ENCODE measurements at places on chromosomes 1 and 21.

DNA sequence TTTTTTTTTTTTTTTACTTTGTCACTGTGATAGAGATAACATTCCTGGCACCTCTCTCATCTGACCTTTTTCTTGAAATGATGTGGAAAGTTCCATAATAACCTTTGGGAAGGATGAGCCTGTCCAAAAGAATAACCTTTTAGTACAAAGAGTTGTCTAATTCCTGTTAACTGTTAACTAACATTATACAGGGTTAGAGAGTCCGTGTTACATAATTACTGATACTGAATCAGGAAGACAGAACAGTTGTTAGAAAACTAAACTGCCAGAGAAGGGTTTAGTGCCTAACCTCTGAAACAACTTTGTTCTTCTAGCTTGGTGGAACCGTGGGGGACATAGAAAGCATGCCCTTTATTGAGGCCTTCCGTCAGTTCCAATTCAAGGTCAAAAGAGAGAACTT lies 8.8 kb downstream of the CTPS1 start:
- no peak for DNase-seq

DNA sequence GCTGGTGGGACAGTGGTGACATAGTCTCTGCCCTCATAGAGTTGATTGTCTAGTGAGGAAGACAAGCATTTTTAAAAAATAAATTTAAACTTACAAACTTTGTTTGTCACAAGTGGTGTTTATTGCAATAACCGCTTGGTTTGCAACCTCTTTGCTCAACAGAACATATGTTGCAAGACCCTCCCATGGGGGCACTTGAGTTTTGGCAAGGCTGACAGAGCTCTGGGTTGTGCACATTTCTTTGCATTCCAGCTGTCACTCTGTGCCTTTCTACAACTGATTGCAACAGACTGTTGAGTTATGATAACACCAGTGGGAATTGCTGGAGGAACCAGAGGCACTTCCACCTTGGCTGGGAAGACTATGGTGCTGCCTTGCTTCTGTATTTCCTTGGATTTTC lies 58.4 kb downstream of the LAMC2 start:
- no peak for DNase-seq

GRCh38 chr1:78369546-78369945 lies 121.2 kb upstream of the PTGFR start:
- DNase-seq = no peak

DNA sequence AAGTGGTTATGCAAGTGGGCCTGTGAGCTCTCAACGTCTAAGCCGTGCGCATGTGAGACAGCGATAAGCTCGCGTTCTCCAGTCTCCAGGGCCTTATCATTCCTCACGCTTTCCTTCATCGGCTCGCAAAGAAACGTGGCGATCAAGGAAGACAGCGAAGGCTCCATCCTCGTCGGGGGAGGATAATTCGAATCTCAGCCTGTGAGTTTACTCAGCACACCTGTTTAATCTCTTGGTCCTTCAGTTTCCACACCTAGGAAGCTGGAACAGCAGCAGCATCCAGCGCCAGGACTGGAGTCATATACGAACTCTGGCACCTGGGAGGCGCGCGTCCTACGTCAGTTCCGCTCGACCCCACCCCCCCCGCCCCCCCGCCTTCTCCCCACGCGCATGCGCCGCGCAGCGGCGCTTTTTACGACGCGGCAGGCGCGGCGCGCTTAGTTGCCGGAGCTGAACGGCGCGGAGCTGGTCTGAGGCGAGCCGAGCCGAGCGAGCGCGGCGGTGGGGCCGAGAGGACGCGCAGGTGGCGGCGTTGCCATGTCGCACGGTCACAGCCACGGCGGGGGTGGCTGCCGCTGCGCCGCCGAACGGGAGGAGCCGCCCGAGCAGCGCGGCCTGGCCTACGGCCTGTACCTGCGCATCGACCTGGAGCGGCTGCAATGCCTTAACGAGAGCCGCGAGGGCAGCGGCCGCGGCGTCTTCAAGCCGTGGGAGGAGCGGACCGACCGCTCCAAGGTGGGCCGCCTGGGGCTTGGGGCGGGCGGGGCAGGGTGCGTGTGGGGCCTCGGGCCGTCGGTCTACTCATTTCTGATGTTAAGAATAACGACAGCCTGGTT lies at the start of gene PITHD1:
TSS of gene PITHD1 (plus strand) at position 440 of the 836 bp plus-strand sequence. CDS start at position 538, 98 bp downstream.
- peak; percentile 68 for DNase-seq

DNA sequence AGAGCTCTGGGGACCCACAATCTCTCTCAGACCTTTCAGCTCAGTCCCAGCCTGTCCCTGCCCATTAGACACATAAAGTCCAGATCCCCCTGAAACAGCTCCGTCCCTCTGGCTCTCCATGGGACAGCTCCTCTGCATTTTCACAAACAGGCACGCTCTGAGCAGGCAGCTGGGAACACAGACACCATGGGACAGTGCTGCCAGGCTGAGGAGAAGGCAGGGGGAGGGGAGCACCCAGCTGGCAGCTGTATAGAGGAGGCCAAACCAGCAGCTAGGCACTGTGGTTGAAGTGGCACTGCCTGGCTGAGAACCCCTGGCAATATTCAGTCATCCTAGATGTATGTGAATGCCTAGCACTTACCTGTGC lies 2.0 kb downstream of the TMEM63A start:
- DNase-seq = no peak

GRCh38 chr1:226675715-226676357 lies 63.2 kb downstream of the ITPKB start:
- DNase-seq = no peak

GRCh38 chr1:206551296-206551985 lies 44.1 kb downstream of the RASSF5 start:
- no peak for DNase-seq

DNA sequence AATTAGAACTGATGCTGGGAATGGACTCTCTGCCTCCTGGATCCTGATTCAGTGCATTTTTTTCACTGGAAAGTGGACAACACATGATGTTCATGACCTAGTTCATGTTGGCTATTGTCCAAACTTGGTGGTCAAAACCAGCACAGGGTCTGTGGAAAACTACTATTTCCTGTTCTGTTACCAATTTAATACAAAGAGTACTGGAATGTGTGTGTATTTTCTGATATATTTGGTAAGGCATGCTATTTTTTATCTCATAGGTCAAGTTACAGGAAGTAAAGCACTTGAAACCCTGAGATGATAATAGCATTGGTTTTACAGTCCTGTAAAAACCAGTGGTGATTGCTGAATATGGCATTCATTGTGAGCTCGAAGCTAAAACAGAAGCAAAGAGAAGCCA lies 89.9 kb downstream of the SGIP1 start:
- no peak for DNase-seq

- DNase-seq = no peak
Measured at GRCh38 chr1:171405391-171405714, 80.0 kb upstream of the PRRC2C start.

- no peak for DNase-seq
Measured at GRCh38 chr1:86434059-86434458, 10.1 kb downstream of the CLCA2 start.

DNA sequence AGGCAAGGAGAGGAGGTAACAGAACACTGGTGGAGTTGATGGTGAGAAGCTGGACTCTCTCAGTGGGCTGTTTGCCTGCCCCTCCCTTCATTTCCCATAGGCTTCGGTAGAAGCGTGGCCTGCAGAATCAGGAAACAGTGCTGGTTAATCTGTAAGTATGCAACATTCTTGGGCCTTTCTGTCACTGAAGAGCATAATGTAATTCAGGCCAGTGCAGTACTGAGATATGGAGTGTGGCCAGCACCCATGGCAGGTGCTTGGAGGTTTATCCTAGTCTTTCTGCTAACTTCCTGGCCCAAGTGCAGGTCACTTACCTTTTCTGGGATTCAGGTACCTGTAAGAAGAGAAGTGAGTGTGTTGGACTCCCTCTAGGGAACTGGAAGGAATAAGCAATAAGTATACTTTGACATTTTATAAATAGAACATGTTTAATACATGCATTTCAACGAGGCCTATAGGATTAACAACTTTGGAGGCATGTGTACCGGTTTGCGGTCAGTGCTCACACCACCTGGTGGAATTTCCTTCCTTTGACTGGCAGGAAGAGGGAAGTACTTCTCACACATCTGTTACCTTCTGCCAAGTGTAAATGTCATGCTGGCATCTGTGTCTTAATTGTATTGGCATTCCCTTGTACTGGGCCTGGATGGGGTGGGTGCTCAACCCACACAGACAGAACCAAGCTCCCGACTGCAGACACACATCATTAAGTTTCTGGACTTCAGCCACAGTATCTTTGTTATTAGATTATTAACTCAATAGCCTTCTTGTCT lies 105.5 kb downstream of the KIF26B start:
- DNase-seq = no peak

DNA sequence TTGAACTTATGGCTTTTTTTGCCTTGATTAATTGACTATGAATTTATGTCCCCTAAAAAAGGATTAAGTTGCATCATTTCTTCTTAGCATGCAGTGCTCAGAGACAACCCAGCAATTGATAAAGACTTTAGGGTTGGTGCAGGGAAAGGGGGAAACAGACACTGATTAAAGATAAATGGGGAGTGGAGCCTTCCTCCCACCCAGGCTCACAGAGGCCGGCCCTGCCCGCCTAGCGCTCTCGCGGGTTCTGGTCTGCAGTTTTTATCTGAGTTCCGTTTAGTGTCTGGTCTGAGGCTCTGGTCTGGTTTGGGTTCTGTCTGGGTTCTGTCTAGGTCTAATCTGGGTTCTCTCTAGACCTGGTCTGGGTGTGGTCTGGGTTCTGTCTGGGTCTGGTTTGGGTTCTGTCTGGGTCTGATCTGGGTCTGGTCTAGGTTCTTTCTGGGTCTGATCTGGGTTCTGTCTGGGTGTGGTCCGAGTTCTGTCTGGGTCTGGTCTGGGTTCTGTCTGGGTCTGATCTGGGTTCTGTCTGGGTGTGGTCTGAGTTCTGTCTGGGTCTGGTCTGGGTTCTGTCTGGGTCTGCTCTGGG lies 48.1 kb downstream of the ABCG1 start:
- DNase-seq = no peak

DNA sequence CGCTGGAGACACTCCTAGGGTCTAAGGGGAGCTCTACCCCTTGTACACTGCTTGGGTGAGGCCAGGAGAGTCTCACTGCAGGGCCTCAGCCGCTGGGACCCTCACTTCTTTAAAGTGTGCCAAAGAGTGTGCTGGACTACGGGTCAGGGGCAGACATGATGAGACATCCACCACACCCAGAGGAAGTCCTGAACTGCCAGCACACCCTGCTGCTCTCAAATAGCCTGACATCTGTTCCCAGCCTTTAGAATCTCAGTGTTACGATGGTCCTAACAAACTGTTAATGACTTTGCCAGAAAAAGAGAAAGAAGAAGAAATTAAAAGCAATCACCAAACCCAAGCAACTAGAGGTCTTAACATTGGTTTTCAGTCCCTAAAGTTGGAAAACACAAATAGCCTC lies 49.0 kb downstream of the MRPL37 start:
- no peak for DNase-seq

GRCh38 chr21:45468971-45469272 lies 64.0 kb downstream of the COL18A1 start:
- DNase-seq = no peak

DNA sequence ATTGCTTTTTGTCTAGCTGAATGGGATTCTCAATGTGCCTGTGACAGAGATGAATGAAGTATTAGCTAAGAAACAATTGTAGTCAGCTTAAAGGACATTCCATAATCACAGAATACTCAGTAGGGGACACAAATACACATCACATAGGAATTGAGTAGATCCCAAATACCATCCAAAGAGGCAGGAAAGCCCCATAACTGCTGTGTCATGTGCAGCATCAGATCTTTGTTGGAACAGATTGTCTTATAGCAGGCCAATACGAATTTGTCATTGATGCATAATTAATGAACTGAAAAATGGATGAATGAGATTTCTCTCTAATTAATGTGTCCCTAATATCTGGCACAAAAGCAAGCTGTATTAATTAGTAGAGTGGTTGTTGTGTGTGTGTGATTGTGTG lies 82.3 kb upstream of the S1PR1 start:
- DNase-seq = no peak

DNA sequence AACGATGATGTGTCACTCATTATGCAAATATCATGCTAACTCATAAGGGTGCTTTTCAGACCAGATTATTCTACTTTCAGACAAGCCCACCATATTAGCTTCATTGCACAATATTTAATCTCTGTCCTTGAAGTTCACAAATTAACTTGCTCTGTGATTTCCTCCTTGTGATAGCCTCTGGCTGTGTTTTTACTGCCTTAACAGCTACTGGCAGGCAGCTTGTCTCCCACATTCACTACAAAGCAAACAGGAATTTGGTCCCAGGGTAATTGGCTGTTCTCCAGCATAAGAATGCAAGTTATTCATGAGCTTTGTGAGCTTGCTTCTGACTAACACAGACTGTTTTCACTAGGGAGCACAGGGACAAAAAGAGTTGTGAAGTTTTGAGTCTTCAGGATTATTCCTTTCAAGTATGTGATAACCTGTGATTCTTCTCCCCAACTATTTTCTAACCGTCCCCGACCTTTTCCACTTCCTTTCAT lies 87.9 kb upstream of the HMCN1 start:
- DNase-seq = peak; percentile 52

DNA sequence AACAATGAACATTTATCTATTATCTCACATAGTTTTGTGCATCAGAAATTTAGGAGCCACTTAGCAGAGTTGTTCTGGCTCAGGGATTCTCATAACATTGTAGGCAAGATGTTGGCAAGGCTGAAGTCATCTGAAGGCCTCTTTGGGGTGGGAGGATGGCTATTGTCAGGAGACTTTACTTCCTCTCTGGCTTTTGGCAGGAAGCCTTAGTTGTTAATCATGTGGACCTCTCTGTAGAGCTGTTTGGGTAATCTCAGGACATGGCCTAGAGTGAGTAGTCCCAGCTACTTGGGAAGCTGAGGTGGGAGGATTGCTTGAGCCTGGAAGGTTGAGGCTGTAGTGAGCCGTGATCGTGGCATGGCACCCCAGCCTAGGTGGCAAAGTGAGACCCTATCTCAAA lies 40.2 kb downstream of the RASAL2 start:
- no peak for DNase-seq

- no peak for DNase-seq
Measured at GRCh38 chr1:30635391-30635975, 87.9 kb downstream of the MATN1 start.

GRCh38 chr1:235079443-235080296 lies 49.0 kb downstream of the TOMM20 start:
- peak; percentile 19 for DNase-seq

GRCh38 chr1:153623101-153623500 lies 4.2 kb downstream of the S100A13 start:
- DNase-seq = no peak

- DNase-seq = no peak
Measured at GRCh38 chr1:89545264-89546038, 20.8 kb downstream of the LRRC8B start.

- DNase-seq = no peak
Measured at GRCh38 chr1:12143631-12144155, 23.1 kb upstream of the TNFRSF1B start.

DNA sequence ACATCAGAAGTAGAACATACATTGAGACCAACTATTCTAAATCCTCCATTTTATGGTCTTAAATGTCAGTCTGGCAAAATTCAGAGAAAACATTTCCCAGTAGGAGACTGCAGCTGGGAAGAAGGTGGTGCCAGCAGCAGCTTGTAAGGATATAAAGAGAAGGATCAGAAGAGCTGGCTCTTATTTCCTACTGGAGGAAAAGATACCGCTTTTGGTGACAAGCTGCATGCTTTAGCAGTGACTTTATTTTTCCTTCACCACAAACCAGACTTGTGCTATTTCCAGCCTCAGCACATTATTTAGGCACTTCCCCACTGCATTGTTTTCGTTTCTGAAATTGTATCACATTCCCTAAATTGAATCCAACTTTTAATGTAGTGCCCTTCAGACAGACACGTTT lies 28.4 kb downstream of the RNF11 start:
- no peak for DNase-seq

GRCh38 chr1:40848530-40849189 lies 13.5 kb downstream of the CITED4 start:
- DNase-seq = peak; percentile 68
